ENCODE measurements at places on chromosomes 2 and 18.

DNA sequence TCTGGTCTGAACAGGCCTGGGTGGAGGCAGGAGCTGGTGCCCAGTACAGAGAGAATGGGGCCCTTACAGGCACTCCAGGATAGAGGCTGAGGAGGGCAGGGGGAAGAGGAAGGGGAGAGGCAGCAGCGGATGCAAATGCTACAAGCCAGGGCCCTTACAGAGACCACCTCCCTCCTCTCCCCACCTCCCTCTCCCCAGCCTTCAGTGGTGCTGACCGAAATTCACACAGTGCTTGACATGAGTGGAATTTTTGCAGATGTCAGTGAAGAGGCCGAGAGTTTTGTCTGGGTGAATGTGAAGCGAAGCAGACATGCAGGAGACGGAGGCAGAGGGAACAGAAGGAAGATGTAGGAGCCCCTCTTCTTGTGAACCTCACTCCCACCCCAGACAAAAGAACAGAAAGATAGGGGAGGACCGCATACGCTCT lies 31.9 kb downstream of the CIB4 start:
- DNase-seq, result no peak

GRCh38 chr2:96626553-96626942 lies 11.6 kb downstream of the KANSL3 start:
- no peak for DNase-seq

GRCh38 chr2:127611076-127611925 lies 34.7 kb upstream of the GPR17 start:
- no peak for DNase-seq

GRCh38 chr2:100877555-100877954 lies 57.6 kb downstream of the NPAS2 start:
- DNase-seq, result peak; percentile 64

GRCh38 chr2:26273501-26273900 lies 28.8 kb downstream of the HADHB start:
- no peak for DNase-seq

GRCh38 chr18:41343808-41344207 lies 611.2 kb upstream of the PIK3C3 start:
- DNase-seq, result no peak

DNA sequence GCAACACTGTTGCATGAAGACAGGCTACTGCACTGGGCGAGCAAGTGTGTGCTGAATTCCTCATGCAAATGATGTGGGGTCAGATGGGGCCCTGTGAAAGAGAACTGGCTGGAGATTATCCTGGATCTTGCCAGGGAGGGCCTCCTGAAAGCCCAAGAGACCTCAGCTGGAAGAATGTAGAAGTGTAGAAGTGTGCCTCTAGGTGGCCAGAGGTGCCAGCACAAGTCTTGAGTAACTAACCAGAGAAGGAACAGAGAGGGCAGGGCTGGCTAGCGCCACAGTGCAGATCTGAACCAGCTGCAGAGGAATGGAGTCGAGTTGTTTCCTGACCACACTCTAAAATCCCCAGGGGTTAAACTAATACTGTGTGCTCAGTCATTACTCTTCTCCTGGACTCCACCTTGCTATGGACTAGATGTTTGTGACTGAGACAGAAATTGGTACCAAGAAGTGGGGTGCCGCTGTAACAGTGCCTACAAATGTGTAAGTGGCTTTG lies 399.3 kb downstream of the LRATD1 start:
- DNase-seq, result no peak

GRCh38 chr2:106274668-106275067 lies 80.6 kb upstream of the UXS1 start:
- no peak for DNase-seq

- no peak for DNase-seq
These were observed 41.5 kb downstream of the BIN1 start for GRCh38 chr2:127065299-127065939.

DNA sequence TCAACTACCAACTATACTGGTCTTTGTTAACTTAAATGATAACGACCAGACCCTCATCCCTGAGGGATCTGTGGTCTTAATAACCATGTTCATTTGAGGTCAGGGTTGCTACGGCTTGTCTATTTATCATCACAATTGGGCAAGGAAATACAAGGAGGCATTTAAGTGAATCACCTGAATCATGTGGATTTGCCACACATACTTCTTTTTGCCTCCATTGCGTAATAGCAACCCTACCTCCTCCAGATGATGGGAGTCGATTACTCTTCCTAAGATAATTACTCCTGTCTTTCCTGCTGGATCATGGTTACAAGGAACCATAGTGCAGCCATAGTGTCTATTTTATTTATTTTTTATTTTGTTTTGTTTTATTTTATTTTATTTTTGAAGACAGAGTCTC lies 42.2 kb downstream of the TAF4B start:
- peak; percentile 30 for DNase-seq

DNA sequence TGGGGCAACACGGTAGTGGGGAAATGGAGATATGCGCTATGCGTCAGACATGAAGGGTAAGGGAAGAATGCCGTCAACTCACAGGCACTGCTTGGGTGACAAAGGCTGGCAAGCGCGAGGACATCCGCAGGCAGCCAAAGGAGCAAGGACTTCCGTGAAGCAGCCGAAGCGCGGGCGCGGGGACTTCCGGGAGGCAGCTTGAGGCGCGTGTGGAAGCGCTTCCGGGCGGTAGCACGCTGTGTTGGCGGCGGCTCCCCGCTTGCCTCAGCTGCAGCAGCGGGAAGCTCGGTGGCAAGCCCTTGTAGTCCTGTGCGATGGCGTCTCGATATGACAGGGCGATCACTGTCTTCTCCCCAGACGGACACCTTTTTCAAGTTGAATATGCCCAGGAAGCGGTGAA lies at the start of gene PSMA8:
PSMA8 (plus strand) TSS at position 218 of the 400 bp plus-strand sequence; CDS start at position 315, 97 bp downstream.
- DNase-seq, result no peak

GRCh38 chr2:46921676-46922448 lies 6.3 kb upstream of the MCFD2 start:
- DNase-seq, result no peak

DNA sequence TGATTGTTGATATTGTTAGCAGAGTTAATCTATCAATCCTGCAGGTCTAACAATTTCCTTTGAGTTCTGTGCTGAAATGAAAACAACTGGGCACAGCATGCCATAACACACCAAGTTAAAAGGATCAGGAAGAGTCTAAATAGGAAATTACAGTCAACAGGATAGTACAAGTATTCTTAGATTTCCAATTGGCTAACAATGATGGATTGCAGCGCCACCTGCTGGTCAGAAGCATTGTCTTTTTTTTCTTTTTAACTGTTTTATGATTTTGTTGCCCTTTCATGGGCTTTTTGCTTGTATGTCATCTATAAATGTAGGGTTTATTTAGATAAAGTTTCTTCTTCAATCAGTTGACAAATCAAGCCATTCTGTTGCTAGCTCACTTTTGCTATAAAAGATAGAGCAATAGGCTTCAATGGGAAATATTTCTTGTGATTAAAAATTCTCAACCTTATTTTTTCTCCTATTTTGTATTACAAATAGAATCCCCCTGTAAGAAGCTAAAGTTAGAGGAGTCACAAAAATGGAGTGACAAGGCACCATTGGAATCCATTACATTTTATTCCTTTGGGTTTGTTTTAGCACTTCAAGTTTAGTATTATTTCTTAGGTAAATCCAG lies 40.8 kb upstream of the RPRM start:
- peak; percentile 34 for DNase-seq

GRCh38 chr18:13620818-13621445 lies 105.4 kb downstream of the FAM210A start:
- DNase-seq, result no peak

GRCh38 chr2:6872394-6872793 lies 5.2 kb upstream of the RSAD2 start:
- no peak for DNase-seq

GRCh38 chr2:179805001-179805400 lies 56.4 kb downstream of the ZNF385B start:
- no peak for DNase-seq

- DNase-seq, result no peak
These were observed 113.2 kb downstream of the BCL11A start for GRCh38 chr2:60440079-60440766.

DNA sequence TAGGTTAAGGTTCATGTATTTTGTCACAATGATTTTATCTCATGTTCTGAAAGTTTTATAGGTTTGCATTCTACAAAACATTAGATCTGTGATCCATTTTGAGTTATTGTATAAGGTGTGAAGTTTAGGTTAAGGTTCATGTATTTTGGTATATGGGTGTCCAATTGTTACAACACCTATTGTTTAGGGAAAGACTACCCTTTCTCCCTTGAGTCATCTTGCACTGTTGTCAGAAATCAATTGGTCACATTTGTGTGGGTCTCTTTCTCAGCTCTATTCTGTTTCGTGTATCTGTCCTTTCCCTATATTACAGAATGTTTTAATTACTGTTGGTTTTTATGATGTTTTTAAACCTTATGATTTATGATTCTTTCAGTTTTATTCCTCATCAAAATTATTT lies 192.3 kb downstream of the MCFD2 start:
- no peak for DNase-seq

- no peak for DNase-seq
These were observed 56.3 kb upstream of the TMEM200C start for GRCh38 chr18:5951515-5952091.

DNA sequence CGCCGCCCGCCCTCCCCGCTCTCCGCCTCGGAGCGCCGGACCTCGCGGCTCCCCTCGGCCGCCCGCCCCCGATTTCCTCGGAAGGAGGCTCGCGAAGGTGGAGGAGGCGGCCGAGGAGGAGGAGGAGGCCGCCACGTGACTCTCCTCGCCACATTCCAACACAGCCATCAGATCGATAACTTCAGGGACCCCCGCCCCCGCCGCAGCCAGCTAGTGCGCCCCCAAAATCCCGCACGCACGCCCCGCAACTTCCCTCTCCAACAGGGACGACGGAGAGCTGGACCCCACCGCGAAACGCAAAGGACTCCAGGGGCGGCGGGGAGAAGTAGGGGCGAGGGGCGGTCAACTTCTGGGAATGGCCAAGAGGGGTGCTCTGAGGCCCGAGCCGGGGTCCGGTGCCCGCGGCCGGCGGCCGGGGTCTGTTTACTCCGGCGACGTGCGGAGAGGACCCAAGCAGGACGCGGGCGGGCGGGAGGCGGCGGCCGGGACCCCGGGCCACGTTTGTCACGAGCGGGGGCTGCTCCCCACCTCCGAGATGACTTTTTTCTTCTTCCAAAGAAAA lies 2.0 kb downstream of the ZNF521 start:
- DNase-seq, result peak; percentile 44

GRCh38 chr18:62925031-62925688 lies 209.8 kb downstream of the PHLPP1 start:
- DNase-seq, result peak; percentile 55

- no peak for DNase-seq
These were observed 23.1 kb downstream of the LRRFIP1 start for GRCh38 chr2:237650455-237650850.

DNA sequence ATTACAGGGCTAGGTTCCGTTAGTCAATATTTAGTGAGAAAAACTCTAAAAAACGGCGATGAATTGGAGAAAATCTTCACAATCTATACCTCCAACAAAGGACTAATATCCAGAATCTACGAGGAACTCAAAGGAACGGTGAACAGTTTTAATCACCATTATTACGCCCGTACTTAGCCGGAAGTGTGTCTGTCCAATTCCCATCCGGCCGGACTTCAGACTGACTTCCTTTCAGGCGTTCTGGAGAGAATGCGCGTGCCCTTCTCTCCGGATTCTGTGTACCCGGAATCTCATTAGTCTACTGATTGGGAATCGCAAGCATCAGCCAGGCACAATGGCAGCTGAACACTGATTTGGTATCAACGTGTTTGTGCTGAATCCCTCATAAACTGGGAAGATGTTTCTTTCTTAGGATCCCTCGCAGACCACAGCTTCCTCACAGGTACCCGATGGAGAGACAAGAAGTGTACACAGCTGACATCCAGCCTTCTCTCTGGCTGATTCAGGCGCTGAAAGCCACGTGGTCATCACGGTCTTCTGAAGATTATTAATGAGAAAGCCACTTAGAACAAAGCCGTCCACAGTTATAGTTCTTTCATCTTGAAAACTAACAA lies 239.9 kb downstream of the ZNF516 start:
- DNase-seq, result no peak

- DNase-seq, result no peak
These were observed 58.6 kb downstream of the NCK2 start for GRCh38 chr2:105803337-105803736.

DNA sequence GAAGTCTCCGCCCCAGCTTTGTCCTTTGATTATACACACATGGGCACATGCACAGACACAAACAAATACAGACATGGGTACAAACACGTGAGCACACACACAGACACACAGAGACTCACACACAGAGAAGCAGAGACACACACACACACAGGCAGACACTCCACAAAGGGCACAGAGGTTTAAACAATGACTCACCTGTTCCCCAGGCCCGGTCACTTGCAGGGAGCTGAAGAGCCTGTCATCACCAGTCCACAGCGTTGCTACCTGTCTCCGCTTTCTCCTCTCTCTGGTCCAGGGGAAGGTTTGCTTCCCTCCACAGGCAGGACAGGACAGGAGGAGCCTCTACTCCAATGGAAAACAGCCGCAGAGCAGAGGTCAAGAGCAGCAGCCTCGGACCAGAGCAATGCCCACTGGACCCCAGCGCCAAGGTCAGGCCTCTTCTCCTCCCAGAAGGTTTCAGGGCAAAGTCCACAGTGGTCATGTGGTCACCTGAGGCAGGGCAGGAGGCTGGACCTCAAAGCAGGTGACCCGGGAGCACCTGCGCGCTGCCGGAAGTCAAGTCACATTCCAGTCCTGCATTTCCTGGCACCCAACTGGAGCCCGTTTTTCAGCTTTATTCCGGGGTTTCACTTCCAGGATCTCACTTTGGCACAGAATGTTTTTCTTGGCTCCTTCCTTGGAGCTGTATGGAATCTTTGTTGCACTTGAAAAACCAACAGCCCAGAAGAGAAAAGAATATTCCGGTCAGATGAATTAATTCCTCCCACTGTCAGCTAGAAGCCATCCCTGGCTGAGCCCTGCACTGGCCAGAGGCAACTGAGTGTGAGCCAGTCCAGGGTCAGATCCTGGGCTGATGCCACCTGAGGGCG lies at the start of gene RAB17:
RAB17 (minus strand) TSS at position 463 of the 869 bp plus-strand sequence. CDS start 4,580 bp downstream, outside the sequence.
- DNase-seq, result peak; percentile 61

GRCh38 chr2:240604291-240604938 lies 17.9 kb downstream of the CAPN10 start:
- DNase-seq, result peak; percentile 52

DNA sequence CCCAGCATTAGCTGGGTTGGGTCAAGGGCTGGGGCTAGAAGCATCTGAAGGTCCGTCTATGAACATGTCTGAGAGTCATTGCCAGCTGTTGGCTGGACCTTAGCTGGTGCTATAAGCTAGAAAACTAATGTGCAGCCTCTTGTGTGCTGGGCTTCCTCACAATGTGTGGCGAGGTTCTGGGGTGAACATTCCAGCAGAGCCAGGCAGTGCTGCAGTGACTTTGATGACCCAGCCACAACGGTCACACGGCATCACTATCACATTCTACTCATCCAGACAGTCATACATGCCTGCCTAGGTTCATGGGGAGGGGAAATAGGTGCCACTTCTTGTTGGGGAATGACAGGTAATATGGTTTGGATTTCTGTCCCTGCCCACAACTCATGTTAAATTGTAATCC lies 260.5 kb downstream of the CYP26B1 start:
- DNase-seq, result no peak

All from M059J (cell line).